ENCODE measurements at places on chromosomes 3 and 15.

DNA sequence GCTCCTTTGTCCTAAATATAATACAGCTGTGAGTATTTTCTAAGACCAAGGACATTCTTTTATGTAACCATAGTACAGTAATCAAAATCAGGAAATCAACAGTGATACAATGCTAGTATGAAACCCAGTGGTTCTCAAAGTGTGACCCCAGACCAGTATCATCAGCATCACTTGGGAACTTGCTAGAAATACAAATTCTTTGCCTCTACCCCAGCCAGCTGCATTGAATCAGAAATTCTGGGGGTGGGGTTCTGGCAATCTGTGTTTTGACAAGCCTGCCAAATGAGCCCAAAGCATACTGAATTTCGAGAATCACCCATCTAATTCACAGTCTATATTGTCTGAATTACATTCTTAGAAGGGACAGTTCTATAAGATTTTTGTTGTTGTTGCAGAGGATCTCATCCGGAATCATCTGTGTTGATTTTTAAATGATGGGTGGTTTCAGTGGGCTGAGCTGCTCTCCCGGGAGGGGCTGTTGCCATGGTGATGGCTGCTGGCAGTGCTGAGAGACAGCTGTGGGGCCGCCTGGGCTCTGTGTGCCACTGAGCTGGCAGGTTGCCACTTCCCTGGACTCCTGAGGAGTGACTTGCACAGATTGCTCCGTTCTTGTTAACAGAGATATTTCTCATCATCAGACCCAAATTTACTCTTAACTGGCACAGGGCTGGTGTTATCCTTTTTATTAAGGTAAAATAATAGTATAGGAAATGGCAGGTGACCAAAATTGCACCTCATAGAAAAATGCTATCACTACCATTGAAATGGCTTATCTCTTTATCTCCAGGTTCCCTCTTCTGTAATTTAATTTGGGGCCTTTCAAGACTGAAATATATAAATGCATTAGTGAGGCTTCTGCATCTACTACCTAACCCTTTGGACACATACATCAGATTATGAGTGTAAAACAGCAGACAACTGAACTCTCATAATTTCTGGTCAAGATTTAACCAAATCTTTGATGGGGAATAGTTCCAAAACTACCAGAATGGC lies 56.5 kb downstream of the NEK11 start:
- peak; percentile 41 for DNase-seq

GRCh38 chr3:50453907-50454306 lies 49.5 kb downstream of the CACNA2D2 start:
- DNase-seq, result peak; percentile 57

DNA sequence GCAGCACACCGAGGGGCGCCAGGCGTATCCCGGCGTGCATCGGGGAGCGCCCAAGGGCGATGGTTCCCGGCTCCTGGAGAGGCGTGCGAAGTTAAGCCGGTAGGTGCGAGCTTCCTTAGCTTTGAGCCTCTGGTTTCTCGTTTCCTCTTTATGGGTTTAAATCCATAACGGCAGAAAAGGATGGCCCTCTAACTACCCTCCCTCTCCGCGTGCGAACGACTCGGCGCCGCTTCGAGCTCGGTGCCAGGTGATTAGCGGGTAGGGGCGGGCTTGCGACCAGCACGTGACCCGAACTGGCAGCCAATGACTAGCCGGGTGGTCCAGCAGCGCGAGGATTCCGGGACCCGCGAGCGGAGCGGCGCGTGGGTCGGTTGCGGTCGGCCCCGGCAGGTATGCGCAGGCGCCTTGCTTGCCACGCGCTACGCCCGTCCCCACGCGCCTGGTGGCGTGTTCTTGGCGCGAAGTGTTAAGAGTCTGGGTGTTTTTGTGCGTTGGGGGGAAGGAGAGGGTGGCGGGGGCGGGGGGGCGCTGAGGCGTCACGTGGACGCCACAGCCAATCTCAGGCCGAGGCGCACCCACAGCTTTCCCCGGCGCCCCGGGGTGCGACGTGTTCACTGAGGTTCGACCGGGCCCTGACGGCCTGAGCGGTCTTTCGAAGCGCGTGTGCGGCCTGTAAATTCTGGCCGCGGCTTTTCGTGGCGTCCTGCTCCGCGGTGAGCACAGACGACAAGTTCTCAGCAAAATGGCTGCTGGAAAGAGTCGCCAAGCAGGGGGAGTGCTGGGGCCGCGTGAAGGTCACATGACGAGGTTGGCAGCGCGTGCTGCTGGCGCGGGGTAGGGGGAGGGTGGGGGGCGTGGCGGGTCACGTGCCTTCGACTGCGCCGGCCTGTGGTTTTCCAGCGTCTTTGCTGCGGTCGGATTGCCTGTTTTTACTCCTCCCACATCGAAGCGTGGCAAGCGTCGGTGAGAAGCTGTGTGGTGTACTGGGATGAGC lies 38.7 kb upstream of the MGA start:
- DNase-seq, result peak; percentile 91

GRCh38 chr3:136831461-136831860 lies 12.5 kb downstream of the SLC35G2 start:
- no peak for DNase-seq

DNA sequence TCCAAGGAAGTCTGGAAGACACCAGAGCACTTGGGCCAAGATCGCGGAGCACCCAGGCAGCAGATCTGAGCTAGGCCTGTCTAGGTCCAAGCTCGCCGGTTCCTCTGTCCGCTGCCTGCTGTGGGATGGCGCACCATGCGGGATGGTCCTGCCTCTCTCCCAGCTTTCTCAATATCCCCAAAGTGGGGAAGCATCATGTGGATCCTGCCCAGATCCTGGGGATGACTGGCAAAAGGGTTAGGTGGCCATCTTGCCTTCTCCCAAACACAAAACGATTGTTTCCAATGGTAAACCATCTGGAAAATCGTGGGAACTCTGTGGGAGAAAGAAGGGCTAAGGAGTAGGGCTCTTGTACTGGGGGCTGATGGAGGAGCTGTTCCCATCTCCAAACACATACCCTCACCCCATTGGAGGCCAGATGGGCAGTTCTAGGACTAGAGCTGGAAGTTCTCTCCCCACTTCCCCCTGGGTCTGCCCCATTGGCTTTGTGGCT lies 8.9 kb downstream of the PRKCD start:
- no peak for DNase-seq

DNA sequence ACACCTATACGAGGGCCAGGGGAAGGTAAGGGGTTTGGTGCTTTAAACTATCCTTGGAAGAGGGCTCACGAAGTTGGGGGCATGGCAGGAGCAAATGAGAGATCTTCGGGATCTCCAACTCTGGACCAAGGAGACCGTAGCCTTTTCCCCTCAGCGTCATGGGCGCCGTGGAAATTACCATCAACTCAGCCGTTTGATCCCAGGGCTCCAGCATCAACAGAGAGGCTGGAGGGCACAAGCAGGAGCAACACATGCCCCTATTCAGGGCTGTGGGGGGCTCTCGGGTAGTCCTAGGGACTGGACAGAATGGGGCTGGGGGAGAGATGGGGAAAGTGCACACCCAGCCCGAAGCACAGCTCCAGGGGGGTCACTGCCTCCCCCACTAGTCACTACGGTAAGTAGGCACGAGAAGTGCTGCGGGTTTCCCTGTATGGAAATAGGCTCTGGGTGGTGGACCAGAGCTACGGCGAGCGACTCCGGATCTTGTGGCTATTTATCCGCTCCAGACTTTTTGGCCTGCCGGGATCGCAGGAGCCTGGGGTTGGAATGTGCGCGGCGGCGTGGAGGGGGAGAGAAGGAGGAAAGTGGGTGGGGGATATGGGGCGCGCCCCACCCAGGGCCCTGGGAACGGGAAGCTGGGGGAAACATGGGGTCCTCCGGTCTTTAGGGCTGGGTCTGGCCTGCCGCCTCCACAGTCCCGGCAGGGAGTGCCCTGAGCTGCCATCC lies 539 bp upstream of the LAMB2 start:
- DNase-seq, result peak; percentile 81

GRCh38 chr3:127857333-127857732 lies 35.0 kb upstream of the MGLL start:
- DNase-seq, result no peak

DNA sequence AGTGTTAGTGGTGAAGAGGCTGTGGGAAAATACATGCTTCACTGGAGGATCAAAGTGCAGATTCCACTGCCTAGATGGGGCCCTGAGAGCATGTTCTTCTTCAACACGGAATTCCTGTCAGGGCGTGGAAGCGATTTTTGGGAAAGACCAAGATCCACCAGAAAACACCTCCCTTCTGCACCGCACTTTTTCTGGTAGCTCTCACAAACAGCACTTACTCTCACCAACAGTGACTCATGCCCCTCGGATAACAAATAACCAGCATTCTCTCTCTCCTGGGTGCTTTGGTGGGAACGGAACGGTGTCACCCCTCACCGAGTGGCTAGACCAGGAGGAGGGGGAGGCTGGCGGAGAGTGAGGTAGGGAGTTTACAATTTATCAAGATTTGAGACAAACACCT lies 40.1 kb downstream of the ADAMTSL3 start:
- DNase-seq, result peak; percentile 56

- no peak for DNase-seq
These were observed 237.2 kb downstream of the MBNL1 start for GRCh38 chr3:152505926-152506325.

DNA sequence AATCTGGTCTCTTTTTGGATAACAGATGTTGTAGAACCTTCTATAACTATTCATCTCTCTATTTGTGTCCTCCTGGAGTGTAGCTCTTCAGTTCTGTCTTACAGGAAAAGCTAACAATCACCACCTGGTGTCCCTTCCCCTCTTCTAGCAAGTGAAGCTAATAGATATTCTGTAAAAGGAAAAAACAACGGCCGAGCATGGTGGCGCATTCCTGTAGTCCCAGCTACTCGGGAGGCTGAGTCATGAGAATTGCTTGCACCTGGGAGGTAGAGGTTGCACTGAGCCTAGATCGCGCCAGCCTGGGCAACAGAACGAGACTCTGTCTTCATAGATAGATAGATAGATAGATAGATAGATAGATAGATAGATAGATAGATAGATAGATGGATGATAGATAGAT lies 779.4 kb downstream of the TUSC7 start:
- no peak for DNase-seq

- DNase-seq, result no peak
These were observed 41.2 kb downstream of the RLBP1 start for GRCh38 chr15:89179966-89180875.

DNA sequence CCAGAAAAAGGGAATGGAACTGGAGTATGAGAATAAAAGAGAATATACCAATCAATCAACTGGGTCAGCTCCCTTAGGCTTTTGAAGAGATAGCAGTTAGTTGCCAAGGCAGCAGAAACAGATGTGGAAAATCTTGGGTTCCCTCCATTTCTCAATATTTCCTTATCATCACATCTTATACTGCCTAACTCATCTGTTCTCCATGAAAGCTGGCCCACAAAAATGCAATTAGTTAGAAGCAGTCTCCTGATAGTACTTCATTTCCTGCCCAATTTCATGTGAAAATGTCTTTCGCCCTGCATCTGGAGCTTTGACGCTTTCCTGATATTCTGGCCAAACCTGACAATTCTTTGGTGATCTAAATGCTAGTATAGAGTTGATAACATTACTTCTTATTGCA lies 30.1 kb upstream of the SPTSSB start:
- DNase-seq, result no peak

DNA sequence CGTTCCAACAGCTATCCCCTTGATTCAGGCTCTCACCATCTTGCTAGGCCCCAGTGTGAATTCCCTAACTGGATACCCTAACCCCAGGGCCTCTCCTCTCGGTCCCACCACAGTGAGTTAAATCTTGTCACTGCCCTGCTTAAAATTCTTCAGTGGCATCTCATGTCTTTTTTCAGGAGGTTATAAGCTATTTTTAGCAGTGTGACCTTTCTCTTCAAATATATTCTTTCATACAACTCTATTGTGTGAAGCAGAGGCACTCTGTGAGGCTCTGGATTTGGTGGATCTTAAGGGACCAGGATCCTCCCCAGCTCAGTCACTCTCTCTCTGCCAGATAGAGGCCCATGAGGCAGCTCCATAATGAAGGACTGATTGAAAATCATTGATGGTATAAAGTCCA lies 760.4 kb downstream of the NTRK3 start:
- DNase-seq, result no peak

DNA sequence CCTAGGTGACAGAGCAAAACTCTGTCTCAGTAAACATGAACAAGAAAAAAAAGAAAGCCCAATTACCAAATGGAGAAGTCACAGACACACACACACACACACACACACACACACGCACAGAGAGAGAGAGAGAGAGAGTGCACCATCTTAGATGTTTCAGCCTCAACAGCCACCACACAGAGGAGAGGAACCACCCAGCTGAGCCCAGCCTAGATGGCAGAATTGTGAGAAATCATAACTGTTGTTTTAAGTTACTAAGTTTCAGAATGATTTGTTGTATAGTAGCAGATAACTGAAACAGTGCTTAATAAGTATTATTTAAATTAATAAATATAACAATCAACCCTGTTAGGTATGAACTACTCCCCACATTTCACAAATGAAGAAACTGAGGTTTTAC lies 321.2 kb downstream of the ZNF621 start:
- no peak for DNase-seq

- no peak for DNase-seq
These were observed 67.4 kb upstream of the SAMMSON start for GRCh38 chr3:69932087-69932486.

- peak; percentile 46 for DNase-seq
These were observed 40.8 kb downstream of the RARB start for GRCh38 chr3:25468866-25469319.

DNA sequence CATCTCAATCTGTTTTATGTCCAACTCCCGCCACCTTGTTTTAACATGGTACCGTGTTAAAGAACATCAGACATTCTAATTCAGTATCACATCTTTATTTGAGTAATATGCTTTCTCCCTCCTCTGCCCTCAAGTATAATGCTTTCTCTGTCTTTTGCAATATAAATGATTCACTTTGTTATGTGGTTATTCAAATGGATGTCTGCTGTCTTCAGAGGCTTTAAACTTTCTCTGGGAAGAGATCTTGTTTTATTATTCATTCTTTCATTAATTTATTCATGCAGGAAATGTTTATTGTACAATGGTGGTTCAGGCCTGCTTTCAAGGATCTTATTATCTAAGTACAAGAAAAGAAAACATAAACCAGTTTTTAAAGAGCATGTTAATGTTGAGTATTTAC lies 57.1 kb downstream of the RAP2B start:
- DNase-seq, result no peak

DNA sequence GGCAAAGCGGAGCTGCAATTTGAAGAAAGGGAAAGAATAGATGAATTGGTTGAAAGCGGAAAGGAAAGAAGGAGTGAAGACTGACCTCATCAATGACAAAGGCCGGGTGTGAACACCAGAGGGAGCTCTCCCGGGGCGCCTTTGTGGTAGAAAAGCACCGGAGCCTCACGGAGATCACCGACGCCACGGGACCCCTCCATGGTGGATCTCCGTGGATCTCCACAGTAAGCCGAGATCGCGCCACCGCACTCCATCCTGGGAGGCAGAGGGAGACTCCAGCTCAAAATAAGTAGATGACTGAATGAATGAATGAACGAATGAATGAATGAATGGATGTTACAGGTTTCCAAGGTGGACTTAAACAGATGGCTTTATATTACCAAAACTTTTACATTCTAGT lies 25.0 kb downstream of the GPR160 start:
- DNase-seq, result peak; percentile 64

Data from H9 (cell line).